Hematopoietic multipotent progenitor cell treated with erythropoietin and hydrocortisone succinate and interleukin-3 and kit ligand, for 4 days (in vitro differentiated cells): ENCODE measurements at places on chromosomes 2 and 18.
A peak's percentile ranks its signal among the peaks of the same experiment; 100 is the strongest.

DNA sequence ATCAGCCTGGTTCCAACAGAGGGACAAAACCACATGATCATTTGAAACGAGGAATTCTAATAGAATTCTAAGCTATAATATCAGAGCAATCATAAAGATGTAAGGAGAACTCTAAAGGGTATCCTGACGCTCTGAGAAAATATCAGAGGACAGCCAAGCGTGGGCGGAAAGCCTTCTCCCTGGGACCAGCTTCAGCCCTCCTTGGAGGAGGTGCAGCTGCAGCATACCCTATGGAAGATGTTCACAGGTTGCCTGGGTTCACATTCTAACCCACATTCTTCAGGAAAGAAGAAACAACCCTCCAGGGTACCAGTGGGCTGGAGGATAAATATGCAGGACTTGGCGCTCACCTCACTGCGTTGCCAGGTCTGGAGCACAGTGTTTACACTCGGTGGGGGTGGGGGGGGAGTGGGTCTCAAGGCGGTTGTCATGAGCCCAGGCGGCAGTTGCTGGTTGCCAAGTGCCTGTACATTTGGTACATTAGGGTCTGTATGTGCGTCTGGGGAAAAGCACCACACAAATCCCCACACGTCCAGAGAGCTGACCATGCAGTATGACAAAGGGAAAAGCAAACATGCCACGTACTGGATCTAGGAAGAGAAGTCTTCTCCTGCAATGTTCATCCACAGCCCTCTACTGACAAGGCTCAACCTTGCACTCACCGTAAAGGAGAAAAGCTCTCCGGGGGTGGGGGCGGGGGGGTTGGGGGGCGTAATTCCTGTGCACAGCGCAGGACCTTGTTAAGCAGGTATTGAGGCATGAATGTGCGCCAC lies 80.5 kb downstream of the CDH19 start:
- no peak for DNase-seq

- no peak for DNase-seq
Observed at GRCh38 chr2:72082021-72082601, 65.6 kb downstream of the CYP26B1 start.

DNA sequence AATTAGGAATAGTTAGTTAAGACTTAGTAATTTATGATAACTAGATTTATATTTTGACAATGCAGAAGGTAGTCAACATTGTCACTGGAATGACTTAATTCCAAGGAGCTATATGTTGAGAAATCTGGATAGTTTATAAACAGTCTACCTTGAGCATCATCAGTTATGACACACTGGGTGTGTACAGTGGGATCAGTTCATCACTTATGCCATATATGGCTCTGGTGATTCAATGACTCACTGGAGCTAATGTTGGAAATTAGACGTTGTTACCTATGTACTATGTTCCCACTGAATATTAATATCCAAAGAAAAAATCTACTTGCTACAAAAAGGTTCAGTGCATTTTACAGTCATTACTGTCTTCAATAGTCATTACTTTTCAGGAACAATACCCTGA lies 34.0 kb upstream of the ITPRID2 start:
- DNase-seq: no peak

- DNase-seq: no peak
Observed at GRCh38 chr2:65319072-65319673, 91.5 kb downstream of the ACTR2 start.

DNA sequence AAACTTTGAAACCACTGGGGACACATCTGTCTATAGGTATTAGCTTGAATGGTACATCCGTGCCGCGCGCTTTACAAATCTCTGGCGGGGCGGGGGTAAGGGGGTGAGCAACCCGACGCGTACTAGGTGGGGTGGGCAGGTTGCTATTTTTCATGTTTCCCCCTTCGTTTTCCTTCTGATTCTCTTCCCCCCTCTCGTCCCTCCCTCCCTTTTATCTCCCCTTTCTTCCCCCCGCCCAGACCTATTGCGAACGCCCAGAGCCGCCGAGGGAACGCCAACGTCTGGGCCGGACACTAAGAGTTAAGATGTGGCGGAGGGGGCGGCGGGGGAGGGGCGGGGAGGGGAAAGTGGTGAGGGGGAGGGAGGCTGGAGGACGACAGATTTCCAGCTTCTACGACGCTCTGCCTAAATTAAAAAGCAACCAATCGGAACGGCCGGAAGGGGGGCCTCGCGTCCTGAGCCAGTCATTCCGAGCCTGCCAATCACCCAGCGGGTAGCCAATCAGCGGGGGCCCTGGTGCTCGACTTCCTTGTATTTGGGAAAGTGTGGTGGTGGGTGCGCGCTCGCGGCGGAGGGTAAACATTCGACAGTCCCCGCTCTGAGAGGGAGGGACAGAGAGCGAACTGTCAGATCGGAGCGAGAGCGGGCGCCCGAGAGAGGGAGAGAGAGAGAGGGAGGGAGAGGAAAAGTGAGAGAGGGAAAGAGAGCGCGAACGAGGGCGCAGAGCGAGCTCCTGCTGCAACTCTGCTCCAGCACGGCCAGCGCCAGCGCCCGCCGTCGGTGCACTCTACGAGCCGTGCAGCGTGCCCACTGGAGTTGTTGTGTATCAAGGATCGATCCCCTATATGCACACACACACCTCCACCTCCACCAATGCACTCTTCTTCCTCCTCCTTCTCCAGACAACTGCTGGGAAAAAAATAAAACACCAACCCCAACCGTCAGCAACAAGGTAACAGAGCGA lies at the start of gene POU3F3:
POU3F3 (plus strand) TSS at position 582 of the 964 bp plus-strand sequence. CDS start 1,396 bp downstream, outside the sequence.
- peak; percentile 83 for DNase-seq

GRCh38 chr2:127661072-127661649 lies 14.2 kb downstream of the LIMS2 start:
- DNase-seq: no peak

DNA sequence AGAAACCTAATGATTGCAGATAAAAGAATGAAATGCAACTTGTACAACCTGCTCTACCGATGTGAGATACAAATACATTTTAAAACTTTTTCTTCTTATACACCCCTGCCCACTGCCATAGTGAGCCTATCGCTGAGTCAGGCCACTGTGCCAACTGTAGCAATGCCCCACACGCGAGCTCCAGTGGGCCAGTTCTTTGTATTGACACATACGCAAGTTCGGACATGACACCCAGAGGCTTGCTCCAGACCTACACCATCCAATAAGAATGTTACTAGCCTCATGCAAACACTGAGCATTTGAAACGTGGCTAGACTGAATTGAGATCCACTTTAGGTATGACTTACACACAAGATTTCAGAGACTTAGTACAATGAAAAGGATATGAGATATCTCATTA lies 340.1 kb downstream of the ARHGAP15 start:
- DNase-seq: no peak

- no peak for DNase-seq
Observed at GRCh38 chr2:202016579-202017227, 17.0 kb upstream of the FZD7 start.

DNA sequence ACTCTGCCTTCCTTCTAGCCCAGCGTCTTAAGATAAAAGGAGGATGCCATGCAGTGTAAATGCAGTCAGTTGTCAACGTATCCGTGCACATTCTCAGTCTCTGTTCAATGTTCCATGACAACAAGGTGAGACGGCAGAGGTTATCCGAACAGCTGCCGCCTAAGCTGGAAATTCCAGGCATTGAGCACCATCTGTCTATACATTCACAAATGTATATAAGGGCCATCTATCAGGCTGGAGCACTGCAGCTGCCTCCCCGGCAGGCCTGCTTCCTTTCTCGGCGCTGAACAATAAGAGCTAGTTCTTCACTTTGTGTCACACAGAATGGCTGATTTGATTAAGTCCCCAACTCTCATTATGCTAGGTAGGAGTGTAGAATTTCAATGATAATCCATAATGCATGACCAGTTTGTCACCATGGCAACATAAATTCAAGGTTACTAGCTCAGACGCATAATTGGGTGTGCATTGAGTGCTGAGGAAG lies 282.2 kb upstream of the SOX11 start:
- DNase-seq: no peak

GRCh38 chr18:75656035-75656434 lies 228.5 kb upstream of the SMIM21 start:
- DNase-seq: peak; percentile 45

- DNase-seq: no peak
Observed at GRCh38 chr2:180001726-180002125, 5.4 kb downstream of the CWC22 start.

GRCh38 chr2:39516347-39517101 lies 79.4 kb upstream of the MAP4K3 start:
- DNase-seq: no peak

DNA sequence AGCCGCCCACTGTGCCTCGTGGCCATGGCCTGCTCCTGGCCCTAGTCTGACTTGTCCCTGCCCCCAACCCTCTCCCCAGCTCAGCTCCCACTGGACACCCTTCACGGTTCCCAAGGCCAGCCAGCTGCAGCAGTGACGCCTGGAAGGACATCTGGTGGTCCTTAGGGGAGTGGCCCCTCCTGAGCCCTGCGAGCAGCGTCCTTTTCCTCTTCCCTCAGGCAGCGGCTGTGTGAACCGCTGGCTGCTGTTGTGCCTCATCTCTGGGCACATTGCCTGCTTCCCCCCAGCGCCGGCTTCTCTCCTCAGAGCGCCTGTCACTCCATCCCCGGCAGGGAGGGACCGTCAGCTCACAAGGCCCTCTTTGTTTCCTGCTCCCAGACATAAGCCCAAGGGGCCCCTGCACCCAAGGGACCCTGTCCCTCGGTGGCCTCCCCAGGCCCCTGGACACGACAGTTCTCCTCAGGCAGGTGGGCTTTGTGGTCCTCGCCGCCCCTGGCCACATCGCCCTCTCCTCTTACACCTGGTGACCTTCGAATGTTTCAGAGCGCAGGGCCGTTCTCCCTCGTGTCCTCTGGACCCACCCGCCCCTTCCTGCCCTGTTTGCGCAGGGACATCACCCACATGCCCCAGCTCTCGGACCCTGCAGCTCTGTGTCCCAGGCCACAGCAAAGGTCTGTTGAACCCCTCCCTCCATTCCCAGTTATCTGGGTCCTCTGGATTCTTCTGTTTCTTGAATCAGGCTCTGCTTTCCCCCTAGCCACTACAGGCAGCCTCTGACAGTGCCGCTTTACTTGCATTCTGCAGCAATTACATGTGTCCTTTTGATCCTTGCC lies 35.8 kb downstream of the ANO7 start:
- no peak for DNase-seq

DNA sequence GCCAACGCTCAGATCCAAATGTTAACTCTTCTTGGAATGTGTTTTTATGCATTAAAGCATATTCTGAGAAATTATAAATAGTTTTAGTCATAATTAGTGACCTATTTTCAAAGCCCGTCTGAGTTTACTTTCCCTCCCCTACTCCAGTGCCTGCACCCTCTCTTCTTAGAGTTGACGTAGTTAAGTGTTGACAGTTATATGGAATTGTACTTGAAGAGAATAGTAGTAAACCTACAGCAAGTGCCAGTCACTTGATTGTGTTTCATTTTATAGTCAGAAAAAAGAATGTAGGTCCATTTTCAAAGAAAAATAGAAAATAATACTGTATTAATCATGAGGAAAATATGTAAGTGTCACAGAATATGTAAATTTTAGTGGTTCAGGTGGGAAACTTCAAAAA lies 41.2 kb downstream of the ZCCHC2 start:
- no peak for DNase-seq

- DNase-seq: no peak
Observed at GRCh38 chr18:79947881-79948610, 3.4 kb downstream of the SLC66A2 start.

- DNase-seq: peak; percentile 14
Observed at GRCh38 chr2:59680863-59681262, 872.6 kb downstream of the BCL11A start.

- DNase-seq: no peak
Observed at GRCh38 chr2:179911569-179911968, 50.2 kb upstream of the ZNF385B start.

GRCh38 chr2:26344581-26345282 lies 1.2 kb upstream of the SELENOI start:
- peak; percentile 53 for DNase-seq

GRCh38 chr2:233994151-233994550 lies 56.4 kb upstream of the SPP2 start:
- DNase-seq: no peak

DNA sequence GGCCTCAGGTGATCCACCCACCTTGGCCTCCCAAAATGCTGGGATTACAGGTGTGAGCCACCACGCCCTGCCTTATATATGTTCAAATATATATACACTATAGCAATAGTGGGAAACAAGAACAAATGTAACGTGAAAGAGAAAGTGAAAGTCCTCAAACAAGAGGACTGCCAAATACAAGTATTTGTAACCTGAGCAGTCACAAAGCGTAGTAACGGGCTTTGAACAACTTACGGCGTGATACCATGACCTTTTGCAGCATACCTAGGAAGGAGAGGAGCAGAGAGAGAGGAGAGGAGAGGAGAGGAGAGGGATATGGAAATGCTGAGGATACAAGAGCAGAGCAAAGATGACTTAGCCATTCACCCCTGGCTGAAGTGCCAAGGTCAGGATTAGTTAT lies 113.8 kb upstream of the RGPD4 start:
- peak; percentile 27 for DNase-seq

GRCh38 chr2:145254291-145254690 lies 734.4 kb upstream of the ZEB2 start:
- no peak for DNase-seq

GRCh38 chr2:102001767-102002142 lies 10.0 kb downstream of the IL1R2 start:
- DNase-seq: no peak

- DNase-seq: no peak
Observed at GRCh38 chr2:194343167-194343566, 1313.9 kb upstream of the SLC39A10 start.

- peak; percentile 58 for DNase-seq
Observed at GRCh38 chr2:66577321-66578053, 142.6 kb downstream of the MEIS1 start.

DNA sequence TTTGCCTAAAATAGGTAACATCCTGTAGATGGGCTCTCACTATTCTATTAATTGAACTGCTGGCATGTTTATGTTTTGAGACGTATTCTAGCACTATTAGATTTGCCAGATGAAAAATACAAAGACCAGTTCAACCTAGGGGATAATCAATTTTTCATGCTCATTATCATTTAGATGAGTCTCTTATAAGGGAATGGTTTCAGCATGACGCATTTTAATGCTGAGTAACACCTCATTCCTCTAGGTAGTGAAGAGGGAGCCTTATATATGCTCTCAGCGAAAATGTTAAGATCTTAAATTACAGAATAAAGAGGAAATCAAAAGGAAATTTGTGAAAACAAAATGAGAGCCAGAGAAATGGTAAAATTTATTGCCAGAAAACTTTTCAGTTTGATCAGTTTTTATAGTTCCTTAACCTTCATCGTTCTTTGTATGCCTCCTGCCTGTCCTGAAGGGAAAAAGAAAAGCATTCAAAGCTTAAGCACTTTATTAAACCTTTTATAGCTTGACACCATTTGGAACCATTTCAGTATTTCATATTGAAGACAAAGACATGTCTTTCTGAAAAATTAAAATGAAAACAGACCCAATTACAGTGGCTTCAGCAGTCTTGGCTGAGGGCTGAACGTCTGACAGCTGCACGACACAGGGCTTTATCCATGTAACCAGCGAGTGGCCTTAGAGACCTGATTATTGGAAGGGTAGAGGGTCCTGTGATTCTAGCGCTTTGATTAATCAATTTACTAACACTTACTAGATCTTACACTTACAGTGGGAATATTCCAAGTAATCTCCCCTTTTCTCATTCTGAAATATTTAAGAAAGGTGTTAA lies 112.8 kb downstream of the ADCYAP1 start:
- no peak for DNase-seq
